ENCODE measurements at places on chromosomes 16 and 17.
A peak's percentile ranks its signal among the peaks of the same experiment; 100 is the strongest.

- DNase-seq, result no peak
Measured at GRCh38 chr16:28616636-28617035, 6.8 kb upstream of the SULT1A1 start.

- DNase-seq, result no peak
Measured at GRCh38 chr17:46814446-46814845, 4.0 kb downstream of the WNT3 start.

DNA sequence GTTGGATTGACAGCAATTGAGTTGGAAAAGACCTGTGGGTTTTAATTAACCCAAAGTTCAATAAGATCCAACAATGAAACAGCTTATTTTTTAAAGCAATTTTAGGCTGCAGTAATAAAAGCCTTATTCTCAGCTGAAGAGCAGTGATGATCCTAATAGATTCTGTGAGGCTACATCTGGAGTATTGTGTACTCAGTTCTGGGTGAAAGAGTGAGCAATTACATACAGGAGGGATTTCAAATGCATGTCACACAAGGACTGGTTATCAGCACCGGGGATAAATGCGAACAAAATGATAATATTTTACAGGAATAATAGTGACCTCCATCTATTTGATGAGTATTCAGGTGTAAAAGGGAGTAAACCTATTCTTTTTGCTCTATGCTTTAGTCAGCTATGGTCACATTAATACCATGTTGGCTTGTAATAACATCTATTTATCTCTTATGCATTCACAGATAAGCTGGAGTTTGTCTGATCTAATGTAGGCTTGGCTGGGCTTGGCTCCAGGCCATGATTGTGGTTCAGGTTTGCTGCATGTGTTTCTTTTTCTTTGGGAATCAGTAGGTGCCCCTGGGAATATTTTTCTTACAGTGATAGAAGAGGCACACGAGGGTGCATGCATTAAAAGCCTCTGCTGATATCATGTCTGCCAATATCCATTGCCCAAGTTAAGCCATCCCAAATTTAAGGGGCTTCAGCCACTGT, 22.2 kb upstream of the TOX3 start:
- no peak for DNase-seq

GRCh38 chr16:19497176-19497575, 24.7 kb downstream of the GDE1 start:
- no peak for DNase-seq

DNA sequence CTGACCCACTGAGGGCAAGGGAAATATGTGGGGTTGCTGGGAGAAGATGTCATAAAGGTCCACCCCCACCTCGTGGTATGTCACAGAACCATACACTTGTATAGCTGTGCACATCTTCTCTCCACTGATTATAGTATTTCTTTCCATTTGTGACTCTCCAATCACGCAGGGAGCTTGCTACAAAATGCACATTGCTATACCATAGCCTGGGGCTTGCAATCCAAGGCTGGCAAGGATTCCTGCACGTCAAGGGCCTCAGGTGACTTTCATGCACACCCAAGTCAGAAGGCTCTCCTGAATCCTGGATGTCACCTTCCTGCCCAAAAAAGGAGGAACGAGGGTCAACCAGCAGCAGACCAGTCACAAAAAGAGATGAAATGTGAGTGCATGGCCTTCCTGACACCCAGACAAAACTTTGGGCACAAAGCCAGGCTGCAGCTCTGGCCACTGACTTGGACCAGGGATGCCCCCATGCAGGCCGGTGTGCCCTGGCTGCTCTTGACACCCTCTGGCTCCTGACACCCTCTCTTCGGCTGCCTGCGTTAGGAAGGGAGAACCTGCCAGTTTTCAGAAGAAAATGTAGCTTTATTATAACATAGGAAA, 12.1 kb downstream of the TBC1D26 start:
- no peak for DNase-seq

- DNase-seq, result no peak
Measured at GRCh38 chr17:39979893-39980350, 685 bp upstream of the PSMD3 start.

DNA sequence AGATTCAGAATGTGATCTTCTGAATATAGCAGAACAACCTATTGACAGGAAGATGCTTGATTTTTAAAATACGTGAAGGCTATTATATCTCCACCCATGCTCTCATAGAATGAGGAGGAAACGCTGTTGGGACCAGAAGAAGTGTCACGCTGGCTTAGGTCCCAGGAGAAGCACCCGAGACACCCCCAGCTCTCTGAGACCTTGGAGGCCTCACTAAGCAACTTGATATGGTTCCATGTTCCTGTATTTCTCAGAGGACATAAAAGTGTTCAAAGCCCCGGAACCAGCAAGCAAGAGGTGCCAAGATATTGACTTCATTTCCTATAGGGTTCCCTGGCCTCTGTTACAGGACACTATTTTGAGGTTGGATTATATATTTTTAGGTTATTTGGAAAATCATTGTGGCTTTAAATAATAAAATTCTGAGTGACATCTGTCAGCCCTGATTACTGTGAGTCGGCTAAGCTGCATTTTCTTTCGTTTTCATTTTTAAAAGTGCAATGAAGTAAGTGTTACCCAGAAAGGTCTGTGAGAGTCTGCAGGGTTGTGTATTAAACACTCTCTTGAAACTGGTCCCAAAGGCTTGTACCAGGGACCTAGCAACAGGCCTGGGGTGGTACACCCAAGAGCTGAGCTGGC, 400.0 kb downstream of the SOX9 start:
- no peak for DNase-seq

DNA sequence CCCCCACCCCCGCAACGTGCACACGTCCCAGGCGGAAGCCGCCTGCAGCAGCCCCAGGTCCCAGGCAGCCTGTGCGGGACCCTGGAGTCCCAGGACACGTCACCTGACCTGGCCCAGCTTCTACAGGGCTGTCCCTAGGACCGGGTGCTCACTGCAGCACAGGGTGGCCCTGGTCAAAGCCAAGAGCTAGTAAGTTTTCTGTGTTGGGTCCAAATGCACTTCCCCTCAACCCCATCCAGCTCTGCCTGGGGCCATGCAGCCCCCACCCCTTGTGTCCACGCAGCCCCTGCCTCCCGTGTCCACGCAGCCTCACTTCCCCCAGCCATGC, 22.1 kb upstream of the PVALEF start:
- DNase-seq, result no peak

DNA sequence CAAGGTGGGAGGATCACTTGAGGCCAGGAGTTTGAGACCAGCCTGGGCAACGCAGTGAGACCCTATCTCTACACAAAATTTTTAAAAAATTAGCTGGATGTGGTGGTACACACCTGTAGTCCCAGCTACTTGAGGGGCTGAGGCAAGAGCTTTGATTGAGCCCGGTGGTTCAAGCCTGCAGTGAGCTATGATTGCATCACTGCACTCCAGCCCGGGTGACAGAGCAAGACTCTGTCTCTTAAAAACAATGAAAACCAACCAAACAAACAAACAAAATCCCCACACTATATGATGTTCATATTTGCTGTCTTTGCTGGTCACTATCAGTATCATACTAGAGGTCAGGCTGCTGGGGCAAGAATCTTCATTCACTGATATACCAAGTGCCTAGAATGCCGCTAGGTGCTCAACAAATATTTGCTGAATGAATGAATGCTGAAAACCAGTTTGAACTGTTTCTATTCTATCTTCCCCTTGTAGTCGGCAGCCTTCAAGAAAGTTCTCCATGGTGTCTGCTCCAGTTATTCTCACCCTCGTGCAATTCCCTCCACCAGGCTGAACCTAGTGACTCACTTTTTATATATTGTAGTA, 127.0 kb downstream of the IRX3 start:
- no peak for DNase-seq

DNA sequence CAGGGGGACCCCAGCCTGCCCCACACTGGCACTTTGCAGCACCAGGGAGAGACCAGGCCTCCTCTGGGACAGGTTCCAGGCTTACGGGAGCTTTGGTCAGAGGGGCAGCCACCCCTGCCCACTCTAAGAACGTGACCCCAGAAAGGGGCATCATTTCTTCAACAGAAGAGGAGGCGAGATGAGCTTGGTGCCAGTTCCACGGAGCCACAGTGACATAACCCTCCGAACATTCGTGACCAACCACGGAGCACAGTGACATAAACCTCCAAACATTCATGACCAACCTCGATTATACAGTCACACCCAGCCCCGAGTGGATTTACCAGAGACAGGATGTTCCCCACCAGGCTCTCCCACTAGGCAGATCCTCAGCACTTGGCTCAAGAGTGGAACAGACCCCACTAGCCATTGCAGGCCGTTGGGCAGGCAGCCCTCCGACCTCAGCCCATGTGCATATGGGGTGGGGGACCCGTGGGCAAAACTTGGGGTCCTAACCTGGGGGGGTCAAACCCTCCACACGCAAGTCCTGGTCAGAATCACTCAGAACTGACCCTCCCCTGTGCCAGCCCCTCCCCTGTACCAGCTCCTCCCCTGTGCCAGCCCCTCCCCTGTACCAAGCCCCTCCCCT, 112.9 kb downstream of the METRNL start:
- DNase-seq, result no peak

GRCh38 chr17:17538417-17539391, 42.5 kb upstream of the RASD1 start:
- no peak for DNase-seq

DNA sequence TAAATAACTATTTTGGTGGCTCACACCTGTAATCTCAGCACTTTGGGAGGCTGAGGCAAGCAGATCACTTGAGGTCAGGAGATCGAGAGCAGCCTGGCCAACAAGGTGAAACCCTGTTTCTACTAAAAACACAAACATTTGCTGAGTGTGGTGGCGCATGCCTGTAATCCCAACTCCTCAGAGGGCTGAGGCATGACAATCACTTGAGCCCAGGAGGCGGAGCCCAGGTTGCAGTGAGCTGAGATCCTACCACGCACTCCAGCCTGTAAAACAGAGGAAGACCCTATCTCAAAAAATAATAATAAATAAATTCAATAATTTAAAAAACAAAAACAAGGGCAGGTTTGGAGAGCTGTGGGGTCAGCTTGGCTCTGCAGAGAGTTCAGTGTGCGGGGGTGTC, 5.7 kb upstream of the SLC4A1 start:
- DNase-seq, result no peak

DNA sequence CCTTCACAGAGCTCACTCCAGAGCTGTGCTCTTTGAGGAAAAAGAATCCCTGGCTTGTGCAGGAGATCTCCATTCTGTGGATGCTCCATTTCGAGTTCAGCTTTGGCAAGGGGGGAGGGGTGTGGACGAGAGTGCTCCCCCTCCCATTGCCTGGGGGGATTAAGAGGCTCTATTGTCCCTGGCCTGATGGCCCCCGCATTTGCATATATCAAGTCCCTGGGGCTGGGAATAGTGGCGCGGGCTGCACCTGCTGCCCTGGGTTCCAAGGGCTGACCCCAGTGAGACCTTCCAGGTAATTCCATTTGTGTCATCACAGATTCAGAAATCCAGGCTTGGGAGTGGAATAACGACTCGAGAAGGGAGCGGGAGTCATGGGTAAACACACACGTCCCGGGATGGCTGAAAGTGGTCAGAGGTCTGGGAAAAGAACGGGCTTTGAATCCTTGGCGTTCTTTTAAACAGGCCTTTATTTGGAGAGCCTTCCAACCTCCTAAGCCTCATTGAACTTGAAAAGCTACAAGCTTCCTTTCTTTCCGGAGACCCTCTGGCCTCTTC, 479.3 kb downstream of the HS3ST3B1 start:
- DNase-seq, result no peak

- DNase-seq, result peak; percentile 53
Measured at GRCh38 chr16:17359788-17360390, 110.9 kb downstream of the XYLT1 start.

All from CD4-positive, alpha-beta T cell treated with Interleukin-10 for 1 hour (primary cell).